ENCODE measurements at places on chromosomes 5 and 9.

- DNase-seq = no peak
These were observed 2.6 kb upstream of the PPARGC1B start for GRCh38 chr5:149727336-149728035.

DNA sequence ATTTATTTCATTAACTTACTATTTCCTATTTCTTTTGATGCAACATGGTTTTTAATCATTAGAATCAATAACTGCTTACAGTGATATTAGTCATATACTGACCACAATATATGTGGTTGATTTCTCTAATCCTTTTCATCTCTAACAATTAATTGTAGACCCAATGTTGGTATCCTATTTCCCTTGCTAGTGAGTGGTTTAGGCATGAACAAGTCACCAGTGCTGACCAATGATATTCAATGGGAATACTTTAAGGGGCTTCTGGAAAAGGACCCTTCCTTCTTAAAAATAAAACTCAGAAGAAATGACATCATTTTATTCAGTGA lies 672.4 kb upstream of the GRAMD2B start:
- no peak for DNase-seq

DNA sequence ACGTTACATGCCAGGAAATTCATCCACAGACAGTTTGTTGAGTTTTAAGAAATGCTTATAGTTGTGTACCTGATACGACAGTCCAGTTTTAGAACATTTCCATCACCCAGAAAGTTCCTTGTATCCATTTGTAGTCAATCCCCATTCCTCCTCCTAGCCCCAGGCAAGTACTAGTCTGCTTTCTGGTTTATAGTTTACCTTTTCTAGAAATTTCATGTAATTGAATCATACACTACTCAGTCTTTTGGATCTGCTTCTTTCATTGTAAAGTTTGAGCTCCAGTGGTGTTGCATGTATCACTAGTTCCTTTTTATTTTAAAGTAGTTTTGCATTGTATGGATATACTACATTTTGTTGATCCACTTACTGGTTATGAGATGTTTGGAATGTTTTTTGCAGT lies 291.2 kb downstream of the AOPEP start:
- DNase-seq = no peak

- peak; percentile 83 for DNase-seq
These were observed 90.2 kb downstream of the HACD4 start for GRCh38 chr9:20941174-20941690.

DNA sequence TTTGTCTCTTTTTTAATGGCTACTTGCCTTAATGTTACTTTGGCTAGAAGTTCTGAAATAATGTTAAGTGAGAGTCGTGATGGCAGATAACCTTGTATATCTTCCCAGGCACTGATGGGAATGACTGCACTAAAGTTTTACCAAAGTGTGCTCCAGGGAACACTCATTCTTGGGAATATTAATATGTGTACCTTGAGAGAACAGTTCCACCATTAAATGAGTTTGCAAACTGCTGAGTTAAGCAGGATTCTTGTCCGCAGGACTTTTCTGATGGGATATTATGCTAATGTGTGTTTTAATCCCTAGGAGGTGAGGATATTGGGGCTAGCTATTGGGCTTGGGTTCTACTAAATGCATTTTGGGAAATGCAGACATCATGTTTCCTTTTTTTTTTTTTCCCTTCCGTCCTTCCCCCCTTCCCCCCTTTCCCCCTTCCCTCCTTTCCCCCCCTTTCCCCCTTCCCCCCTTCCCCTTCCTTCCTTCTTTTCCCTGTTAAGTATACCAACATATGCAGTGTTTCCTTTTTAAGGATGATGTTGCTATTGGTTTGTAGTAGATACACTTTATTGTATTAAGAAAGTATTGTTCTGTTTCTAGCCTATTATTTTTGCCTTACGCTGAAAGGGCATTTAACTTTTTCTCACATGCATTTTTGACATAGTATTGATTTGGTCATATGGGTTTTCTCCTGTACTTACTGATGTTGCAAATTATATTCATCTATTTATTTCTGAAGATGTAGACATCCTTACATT lies 15.5 kb downstream of the ZBTB34 start:
- no peak for DNase-seq

GRCh38 chr5:149037817-149038216 lies 25.0 kb downstream of the SH3TC2 start:
- no peak for DNase-seq

DNA sequence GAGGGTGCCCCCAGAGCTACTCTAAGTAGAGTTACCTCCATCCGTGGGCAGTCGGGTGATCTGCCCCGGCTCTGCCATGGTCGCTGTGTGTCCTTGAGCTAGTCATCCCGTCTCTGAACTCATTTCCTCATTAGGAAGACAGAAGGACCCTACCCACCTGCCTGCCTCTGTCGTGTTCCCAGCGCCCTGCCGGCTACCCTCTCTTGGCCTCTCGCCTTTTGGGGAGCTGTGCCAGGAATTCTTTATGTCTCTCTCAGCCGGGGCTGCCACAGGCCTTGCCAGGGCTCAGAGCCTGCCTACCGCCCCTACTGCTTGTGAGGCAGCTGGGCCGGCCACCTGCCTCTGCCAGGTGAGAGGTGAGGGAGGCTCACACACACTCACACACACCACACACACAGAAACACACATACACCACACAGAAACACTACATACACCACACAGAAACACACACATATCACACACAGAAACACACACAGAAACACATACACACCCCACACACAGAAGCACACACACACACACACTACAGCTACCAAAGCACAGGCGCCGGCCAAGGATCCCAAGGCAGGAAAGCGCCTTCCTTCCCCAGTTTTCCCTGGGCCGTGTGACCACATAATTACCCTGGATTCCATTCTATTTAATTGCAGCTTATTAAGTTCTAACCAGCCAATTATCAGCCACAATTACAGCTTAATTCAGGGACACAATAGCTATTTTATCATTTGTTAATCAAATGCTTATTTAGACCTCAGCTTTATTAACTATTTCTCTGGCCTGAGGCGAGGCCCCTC lies 41.7 kb downstream of the UNC5A start:
- peak; percentile 76 for DNase-seq

DNA sequence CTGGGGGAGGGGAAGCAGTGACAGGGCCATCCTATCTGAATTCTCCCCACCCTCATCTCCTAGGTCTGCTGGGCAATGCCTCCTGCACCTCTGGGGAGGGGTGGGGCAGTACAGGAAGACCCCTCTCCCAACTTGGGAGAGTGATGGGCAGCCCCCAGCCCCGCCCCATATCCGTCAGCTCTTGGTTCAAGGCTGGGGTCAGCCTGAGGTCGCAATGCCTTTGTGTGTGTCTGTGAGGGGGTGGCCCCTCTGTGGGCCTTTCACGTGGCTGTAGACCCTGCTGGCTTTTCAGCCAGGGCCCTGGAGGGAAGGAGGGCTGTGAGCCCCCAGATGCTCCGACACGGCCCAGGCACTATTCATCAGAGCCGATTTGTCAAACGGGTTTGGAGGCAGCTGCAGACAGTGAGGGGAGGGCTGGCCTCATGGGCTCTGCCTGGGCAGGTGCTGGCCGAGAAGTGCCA lies 49.5 kb upstream of the RNU6ATAC start:
- DNase-seq = no peak

DNA sequence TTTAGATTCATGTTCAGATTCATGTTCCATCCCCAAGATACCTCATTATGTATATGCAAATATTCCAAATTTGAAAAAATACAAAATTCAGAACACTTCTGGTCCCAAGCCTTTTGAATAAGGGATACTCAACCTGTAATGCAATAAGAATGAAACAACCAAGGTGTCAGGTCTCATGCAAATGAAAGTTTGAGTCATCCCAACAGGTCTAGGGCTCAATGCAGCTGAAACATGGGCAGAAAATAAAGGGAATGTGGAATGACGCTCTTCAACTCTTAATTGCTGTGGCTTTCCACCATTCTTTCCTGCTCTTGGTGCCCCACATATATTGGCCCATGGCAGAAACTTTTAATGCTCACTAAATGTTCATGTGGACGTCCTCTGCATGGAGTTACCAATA lies 107.3 kb upstream of the DAPK1 start:
- no peak for DNase-seq

- DNase-seq = no peak
These were observed 70.3 kb downstream of the INIP start for GRCh38 chr9:112647596-112647995.

GRCh38 chr9:106981396-106982287 lies 118.7 kb downstream of the ZNF462 start:
- no peak for DNase-seq

- DNase-seq = no peak
These were observed 79.0 kb downstream of the SMC2 start for GRCh38 chr9:104173067-104173466.

DNA sequence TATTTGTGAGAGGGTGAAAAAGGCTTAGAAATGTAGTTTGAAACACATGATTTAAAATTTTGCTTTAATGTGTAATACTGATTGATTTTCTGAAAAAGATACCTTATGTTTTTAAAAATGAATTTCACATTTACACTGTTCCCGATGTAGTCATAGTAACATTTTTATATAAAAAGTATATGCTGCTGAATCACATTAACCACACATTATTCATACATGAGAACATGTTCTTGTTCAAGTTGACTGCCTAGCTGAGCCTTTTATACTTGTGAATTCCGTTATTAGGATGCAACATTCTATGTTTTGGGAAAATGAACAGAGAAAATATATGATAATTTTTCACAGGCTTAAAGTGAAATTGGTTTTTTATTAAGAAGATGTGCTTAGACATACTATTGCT lies 461.1 kb upstream of the NUDT12 start:
- no peak for DNase-seq

DNA sequence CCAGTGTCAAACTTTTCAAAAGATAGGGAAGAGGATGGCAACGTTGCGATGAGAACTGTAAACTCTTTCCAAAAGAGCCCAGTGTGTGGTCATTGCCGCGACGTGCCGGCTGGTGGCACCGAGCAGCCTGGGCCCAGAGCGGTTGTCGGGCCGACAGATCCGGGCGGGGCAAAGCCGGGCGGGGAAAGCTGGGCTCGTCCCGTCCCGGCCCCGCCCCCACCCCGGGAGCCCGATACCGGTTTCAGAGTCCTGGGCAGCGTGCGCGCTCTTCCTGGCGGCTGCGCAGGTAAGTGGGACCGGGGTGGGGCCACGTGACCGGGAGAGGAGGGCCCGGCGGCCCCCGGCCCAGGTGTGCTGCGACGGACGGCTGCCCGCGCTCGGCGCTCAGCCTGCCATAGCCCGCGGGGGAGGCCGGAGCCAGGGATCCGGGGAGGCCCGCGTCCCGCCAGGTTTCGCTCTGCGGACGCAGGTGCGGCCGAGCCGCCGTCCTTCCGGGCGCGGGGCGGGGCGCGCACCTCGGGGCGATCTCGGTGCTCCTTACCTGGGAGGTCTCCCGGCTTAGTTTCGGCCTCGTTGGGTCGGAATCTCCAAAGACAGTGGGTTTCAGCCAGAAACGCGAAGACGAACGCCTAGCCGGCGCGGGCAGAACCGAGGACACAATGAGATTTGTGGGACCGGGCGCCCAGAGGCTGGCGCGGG lies at the start of gene MARVELD2:
TSS of gene MARVELD2 (plus strand) at position 232 of the 699 bp plus-strand sequence. CDS start 4,270 bp downstream, outside the sequence.
- DNase-seq = peak; percentile 99

- DNase-seq = no peak
These were observed 21.3 kb upstream of the AOPEP start for GRCh38 chr9:94705162-94705702.

DNA sequence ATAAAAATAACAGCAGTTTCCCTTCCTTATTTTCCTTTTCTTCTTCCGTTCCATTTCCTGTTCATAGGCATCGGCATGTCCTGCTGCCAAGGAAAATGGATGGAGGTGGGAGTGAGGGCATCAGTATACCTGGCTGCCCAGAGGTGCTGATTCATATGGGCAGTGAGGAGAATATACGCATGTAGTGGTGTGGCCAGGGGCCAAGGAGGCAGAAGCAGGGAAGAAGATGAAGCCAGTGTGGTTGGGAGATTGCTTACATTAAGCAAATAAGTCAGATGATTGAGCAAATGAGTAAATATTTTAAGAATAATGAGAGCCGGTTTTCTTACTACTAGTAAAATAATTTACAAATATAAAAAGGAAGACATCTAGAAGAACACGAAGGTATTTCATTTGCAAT lies 344.9 kb upstream of the PAPPA start:
- no peak for DNase-seq

GRCh38 chr9:87336407-87336806 lies 161.3 kb upstream of the DAPK1 start:
- DNase-seq = peak; percentile 43

DNA sequence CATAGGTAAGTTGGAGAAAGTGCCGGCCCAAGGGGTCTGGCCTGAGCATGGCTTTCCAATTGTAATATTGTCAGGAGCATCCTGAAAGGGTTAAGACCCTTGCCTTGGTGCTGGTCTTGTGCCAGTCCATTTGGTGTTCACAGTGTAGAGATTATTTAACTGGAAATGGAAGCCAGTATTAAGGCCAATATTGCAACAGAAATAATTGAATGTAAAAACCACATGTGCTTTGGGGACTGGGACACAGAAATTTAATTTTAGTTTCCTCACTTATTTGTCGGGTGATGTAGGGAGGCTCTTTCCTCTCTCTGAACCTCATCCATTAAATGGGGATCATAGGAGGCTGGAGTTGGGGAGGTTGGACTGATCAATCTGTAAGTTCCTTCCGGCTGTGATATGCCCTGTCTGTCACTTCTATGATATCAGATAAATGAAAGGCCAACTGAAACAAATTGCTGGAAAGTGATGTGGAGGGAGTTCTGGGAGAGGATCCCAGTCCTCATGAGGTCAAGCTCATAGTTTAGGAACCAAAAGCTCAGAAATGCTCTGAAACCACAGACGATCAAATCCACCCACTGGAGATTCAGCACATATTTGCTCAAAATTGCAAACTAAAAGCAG lies 54.8 kb upstream of the COL15A1 start:
- DNase-seq = no peak

GRCh38 chr5:50564079-50564478 lies 102.4 kb upstream of the PARP8 start:
- no peak for DNase-seq

DNA sequence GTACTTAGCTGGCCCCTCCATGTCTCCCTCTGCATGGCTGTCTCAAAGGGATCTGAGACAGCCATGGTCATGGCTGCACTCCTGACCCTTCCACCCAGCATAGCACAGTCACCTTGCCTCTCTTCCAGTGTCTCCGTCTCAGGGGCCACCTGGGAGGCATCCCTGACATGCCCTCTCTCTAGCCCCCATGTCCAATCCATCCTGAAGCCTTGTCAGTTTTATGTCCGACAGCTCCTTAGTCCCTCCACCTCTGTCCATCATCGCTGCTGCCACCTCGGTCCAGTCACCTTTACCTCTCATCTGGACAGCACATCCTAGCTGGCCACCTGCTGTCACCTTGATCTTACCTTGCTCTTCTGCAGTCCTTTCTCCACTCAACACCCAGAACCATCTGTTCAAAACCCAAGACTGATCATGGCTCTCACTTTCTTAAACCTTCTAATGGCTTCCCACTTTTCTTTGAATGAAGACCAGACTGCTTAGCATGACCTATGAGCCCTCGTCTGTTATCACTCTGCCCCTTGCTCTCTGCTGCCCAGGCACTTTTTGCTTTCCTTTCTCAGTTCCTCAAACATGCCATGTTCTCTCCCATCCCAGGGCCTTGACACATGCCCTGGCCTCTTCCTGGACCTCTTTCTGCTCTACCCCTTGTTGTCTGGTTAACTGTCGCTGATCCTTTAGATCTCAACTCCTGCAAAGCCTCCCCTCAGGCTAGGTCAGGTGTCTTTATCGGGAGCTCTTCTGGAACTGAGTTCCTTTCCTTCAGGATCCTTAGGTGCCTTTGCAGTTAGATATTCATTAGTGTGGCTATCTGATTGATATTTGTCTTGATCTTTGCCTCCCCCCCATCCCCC lies 181.8 kb upstream of the PITX1 start:
- no peak for DNase-seq

- peak; percentile 79 for DNase-seq
These were observed 162.7 kb downstream of the C9orf50 start for GRCh38 chr9:129458155-129458661.

- DNase-seq = peak; percentile 35
These were observed 4.4 kb downstream of the TTC16 start for GRCh38 chr9:127720031-127720864.

GRCh38 chr5:179215576-179215975 lies 129.7 kb downstream of the ADAMTS2 start:
- DNase-seq = no peak

All from DMS53 (cell line).